WERI-Rb-1 (cell line): ENCODE measurements at places on chromosomes 1 and 21.

GRCh38 chr1:174077749-174078490, 55.8 kb upstream of the RC3H1 start:
- no peak for DNase-seq

- no peak for DNase-seq
These were observed 38.0 kb upstream of the PPP2R5A start for GRCh38 chr1:212247179-212247721.

- DNase-seq = no peak
These were observed 18.1 kb downstream of the UBIAD1 start for GRCh38 chr1:11291049-11291448.

- DNase-seq = no peak
These were observed 25.5 kb downstream of the ETNK2 start for GRCh38 chr1:204126386-204126785.

DNA sequence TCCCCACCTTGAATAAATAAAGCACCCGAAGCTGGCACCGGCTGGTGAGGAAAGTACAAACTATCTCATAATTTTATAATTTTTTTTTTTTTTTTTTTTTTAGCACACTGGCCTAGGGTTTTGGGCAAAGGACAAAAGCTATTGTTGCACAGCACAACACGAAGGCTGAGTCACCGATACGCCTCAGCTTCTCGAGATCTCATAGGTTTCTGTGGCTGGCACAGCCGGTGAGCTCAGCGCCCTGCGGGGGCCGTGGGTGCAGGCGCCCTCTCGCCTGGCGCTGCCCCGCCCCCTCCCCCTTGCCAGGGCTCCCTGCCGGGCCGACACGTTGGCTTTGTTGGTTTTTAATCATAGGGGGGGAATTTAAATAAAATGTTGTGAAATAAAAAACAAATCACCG, 17.2 kb downstream of the CASZ1 start:
- no peak for DNase-seq

GRCh38 chr1:24867084-24867870, 62.8 kb downstream of the RUNX3 start:
- no peak for DNase-seq

GRCh38 chr1:169867012-169867675, 26.6 kb downstream of the SCYL3 start:
- DNase-seq = no peak
